ENCODE measurements at places on chromosomes 12 and 14. TPM values are rescaled to one million over a fixed set of nuclear protein-coding genes. Genes with fewer than 3 reads are reported as not detected.

GRCh38 chr12:123526542-123527080, 6.9 kb downstream of the RILPL1 start:
- DNase-seq = no peak

GRCh38 chr12:89016970-89017778, 335.1 kb downstream of the DUSP6 start:
- no peak for DNase-seq

The ITPK1 gene
- 23.2 TPM for total RNA-seq

- no peak for DNase-seq
These were observed 1.5 kb downstream of the RASAL1 start for GRCh38 chr12:113134071-113134470.

GRCh38 chr14:34035177-34035933, 84.5 kb upstream of the EGLN3 start:
- DNase-seq = no peak

- no peak for DNase-seq
These were observed 95.5 kb upstream of the FAR2 start for GRCh38 chr12:29053567-29053966.

DNA sequence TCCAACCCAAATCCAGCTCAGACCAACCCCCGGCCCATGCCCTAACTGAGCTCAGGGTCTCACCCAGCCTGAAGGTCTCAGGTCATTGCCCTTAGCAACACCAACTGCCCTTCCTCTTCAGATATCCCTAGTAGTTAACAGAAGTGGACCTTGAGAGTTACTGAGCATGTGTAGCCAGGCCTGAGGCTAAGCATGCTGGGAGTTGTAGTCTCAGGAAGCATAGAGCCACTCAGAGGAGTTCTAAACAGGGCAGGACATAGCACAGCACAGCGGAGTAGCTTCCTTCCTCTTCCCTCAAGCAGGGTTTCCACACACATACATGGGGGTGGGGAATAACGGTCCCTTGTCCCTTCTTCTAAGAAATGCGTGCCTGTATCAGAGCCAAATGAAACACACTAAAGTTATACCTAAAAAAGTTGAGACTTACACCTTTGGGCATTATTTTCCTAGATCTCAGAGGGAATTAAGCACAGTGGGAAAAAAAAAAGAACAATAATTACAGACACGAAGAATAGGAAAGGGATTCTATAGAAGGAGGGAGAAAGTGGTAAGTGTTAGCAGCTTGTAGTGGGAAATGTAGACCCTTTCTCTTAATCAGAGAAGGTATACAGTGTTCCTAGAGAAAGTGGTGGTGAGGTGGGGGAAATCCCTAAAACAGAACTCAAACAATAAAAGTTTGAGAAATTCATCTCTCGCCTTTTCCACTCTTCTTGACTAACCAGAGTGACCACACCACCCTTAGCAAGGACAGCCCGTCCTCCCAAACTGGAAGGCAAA, 4.4 kb downstream of the KMT2D start:
- DNase-seq = no peak

DNA sequence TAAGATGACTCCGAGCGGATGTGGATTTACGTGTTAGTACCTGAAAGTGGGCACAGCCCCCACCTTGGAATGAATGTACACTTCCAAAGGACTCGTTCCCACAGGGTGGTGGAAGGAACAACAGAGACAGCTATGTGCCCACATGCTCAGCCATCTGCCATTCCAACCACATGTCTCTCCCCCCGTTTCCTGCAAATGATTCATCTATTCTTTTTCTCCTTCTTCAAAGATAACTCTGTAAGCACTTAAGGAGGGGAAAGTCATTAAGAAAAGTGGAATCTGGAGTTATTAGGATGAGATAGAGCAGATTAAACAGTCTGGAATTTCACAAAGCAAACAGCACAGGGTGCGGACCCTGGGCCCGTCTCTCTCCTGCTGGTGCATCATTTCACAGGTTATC, 18.5 kb upstream of the DUSP6 start:
- no peak for DNase-seq
